Tongue (tissue), 3 donors: ENCODE measurements at places on chromosomes 11 and 22. TPM values are rescaled to one million over a fixed set of nuclear protein-coding genes. Genes with fewer than 3 reads are reported as not detected.

The OR52K2 gene
- total RNA-seq: not detected

DNA sequence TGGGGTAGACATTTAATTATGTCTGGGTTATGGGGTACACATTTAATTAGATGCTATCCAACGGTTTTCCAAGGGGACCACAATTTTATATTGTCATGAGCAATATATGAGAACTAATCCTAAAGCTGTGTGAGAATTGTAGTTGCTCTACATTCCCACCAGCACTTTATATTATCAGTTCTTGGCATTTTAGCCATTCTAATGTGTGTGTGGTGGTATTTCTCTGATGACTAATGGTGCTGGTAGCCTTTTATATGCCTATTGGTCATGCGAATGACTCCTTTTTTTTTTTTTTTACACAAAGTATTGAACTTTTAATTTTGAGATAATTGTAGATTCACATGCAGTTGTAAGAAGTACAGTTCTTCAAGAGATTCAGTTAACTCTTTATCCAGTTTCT lies 26.2 kb downstream of the TMEM135 start:
- no peak for DNase-seq

- DNase-seq: no peak
Measured at GRCh38 chr11:121117788-121118187, 16.7 kb downstream of the TECTA start.

The C22orf23 gene
- total RNA-seq: not detected

The SDHAF2 gene
- 23.7 TPM for total RNA-seq

The CDC42EP2 gene
- total RNA-seq: 14.2 TPM
